Epithelial cell of esophagus (primary cell): ENCODE measurements at places on chromosomes 1 and 21.

- peak; percentile 61 for DNase-seq
Measured at GRCh38 chr1:200624679-200625335, 4.3 kb upstream of the KIF14 start.

- DNase-seq, result no peak
Measured at GRCh38 chr1:162774007-162774406, 16.5 kb upstream of the HSD17B7 start.

DNA sequence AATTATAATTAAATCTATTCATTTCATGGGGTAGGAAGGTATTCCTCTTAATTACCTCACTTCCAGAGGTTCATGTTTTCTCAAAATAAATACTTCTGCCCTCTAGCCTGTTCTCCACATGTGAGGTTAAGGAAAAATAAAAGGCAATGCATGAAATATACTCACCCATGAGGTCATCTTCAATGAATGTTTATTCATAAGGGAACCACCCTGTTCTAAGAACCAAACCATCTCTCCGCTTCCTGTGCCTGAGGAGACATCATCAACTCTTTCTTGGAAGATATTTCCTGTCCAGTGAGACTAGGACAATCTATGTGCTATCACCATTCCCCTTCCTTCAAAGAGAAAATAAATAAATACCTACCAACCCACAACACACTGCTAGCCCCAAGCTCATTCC is 513.7 kb upstream of the PLXNA2 start:
- peak; percentile 41 for DNase-seq

DNA sequence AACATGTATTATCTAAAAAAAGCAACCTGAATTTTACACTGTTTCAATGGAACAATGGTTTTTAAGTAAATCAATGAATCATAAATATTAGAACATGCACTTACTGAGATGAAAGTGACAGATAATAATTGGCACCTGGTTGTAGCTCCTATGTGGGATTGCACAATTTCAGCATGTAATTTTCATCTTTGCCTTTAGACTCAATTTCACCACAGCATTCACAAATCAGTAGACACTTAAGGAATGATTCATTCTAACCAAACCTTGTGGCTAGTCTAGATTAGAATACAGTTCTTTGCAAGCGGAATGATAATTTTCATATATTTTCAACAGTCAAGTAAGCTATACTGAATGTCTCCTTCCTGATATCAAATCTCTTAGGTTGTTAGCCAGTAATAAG is 853.4 kb downstream of the KCNT2 start:
- peak; percentile 76 for DNase-seq

DNA sequence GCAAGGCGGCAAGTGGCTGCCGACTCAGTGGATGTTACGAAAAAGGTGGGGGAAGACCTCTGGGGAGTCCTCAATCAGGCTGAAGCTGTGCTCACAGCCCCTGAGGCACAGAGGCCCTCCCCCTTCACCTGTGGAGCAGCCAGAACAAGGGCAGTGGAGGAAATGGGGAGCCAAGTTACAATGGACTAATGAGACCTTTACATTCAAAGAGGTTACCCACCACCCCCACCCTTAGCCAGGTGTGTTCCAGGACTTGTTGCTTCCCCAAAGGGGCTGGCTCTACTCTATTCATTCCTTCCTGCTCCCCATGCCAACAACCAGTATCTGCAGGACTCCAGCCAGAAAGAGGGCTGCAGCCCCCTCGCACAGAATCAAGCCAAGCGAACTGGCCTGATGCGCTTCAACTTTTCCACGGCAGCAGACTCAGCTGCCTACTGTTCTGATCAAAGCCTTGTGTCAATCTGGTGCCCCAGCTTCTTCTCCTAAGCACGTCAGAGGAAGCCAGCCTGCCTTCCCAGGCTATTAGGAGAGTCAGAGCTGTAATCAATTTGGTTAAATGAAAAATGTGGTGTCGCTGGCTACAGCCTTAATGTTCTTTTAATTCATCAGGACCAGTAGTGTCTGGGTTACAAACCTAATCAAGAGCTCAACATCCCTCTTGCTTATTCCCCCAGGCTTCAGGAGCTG is 1.8 kb upstream of the SYT2 start:
- DNase-seq, result no peak

DNA sequence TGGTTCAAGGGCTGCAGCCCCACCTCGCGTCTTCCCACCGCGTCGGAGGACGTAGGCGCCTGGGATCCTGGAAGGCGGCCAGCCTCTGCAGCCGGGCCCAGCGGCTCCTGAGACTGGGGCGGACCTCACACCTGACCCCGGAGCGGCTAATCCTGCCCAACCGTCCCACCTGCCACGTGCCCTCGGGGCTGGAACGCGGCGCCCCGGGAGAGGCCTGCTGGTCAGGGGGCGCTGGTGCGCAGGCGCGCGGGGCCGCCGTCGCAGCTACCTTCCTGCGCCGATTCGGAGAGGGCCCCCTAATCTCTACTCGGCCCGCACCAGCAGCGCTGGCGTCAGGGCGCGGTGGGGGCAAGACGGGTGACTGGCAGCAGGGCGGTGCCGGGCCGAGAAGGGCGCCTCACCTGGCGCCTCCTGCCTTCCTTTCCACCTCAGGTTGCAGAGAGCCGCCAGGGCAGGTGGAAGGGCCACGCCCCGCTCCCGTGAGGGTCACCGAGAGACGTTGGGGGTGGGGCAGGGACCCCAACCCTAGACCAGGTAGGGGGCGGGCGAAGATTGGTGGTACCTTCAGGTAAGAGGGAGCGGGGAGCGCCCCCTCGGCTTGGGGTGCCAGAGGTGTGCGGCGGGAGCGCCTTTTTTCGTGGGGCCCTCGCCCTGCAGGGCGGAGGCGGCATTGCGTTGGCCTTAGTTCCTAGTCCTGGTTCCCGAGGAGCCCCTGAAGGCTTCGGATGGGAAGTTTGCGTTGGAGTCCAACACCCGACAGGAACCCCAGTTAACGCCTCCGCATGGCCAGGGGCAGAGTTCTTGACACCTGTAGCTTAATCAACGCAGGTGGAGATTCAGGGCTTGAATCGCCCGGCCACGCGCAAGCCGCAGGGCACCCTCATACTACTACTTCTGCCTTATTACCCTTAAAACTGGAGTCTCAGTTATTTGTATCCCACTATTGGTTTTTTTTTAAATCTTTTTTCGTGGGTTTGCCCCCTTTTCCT is at the start of gene TDRD5:
Gene TDRD5 (plus strand): TSS at position 241 of the 989 bp plus-strand sequence. CDS start 784 bp downstream, outside the sequence.
- peak; percentile 11 for DNase-seq

DNA sequence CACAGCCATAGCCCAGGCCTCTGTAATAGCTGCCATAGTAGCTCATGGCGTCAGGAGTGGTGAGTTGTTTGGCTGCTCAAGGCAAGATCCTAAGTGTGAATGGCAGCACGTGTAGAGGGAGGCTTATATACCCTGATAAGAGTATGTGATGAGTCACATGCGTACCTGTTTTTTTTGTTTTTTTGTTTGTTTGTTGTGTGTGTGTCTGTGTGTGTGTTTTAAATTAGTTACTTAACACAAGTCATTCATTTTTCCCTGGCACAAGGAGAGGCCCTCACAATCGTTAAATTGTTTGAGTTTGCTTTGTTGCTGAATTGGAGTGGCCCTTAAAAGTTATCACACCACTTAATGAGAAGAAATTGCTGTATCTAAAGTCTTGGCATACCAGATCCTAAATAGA is at the start of gene KRTAP19-4:
Gene KRTAP19-4 (minus strand): TSS at position 101 of the 400 bp plus-strand sequence. CDS start 55 bp downstream, at position 46.
- no peak for DNase-seq
